CD4-positive, alpha-beta T cell treated with Interleukin-21 for 1 hour (primary cell): ENCODE measurements at places on chromosomes 12 and 14.

DNA sequence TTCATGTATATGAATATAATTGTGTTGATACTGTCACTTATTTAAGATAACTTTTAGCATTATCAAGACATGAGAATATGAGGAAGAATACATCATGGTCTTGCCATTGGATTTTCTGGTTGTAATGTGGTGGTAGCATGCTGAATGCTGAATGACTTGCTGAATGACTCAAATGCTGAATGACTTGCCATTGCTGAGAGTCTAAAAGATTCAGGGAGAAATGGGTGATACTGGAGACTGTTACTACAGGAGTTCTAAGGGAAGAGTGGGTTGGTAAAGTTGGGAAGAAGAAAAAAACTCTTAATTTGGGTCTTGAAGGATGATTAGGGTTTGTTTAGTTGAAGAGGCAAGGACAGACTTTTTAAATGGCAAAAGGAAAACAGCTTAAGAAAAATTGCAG is 72.1 kb upstream of the MANSC4 start:
- no peak for DNase-seq

GRCh38 chr12:114508529-114509129 is 102.7 kb upstream of the TBX5 start:
- peak; percentile 61 for DNase-seq

DNA sequence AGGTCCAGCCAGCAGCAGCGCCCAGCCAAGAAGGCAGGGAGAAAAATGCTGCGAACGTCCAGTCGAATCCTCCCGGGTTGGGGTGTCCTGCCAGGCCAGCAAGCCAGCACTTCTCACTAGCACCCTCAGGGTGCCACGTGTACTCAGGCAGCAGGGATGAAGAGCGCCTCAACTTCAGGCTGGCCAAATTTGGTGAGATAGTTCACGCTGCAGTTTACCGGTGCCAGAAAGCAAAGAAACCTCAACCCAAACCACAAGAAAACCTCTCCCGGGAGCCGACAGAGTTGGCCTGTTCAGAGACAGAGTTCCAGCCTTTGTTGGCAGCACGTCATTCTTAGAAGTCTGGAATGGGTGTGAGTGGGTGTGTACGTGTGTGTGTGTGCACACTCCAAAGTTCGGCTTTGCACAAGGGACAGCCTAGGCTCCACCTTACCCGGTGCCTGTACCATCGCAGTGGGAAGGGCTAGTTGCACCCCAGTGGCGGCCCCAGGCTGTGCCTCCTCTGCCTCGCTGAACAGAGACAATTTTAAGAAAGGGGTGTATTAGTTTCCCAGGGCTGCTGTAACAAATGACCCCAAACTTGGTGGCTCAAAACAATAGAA is 42.1 kb downstream of the ELK3 start:
- DNase-seq: peak; percentile 60

DNA sequence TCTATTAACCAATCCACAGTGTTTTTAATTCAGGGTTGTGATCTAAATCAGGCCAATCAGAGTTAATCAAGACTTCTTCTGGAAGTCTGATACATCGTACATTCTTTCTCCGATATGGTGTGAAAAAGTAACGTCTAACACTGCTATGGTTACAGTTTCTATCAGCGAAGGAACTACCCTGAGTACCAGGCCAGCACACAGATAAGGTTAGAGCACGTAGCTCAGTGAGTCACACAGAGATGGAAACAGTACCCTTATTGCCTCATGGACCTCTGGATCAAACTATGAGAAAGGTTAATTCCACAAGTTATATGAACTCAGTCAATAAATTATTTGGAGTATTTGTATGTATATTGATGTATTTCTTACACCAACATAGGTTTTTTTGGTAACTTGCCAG is 3.3 kb downstream of the OR6C68 start:
- no peak for DNase-seq

DNA sequence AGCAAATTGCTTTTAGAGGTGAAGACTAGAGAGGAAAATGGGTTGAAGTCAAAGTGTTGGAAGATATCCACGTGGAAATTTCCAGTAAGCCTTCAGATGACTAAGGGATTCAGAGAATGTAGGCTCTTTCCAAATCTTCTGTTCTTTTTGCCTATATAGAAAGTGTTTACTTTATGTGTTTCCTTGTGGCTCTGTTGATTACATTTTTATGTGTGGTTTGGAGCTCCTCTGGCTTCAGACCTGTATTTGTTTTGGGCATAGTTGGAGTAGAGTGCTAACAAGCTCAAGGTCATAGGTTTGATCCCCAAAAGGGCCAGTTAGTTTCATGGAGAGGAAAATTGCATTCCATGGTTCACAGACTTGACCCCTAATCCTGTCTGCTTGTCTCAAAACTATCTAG is 91.9 kb downstream of the IGF1 start:
- no peak for DNase-seq

DNA sequence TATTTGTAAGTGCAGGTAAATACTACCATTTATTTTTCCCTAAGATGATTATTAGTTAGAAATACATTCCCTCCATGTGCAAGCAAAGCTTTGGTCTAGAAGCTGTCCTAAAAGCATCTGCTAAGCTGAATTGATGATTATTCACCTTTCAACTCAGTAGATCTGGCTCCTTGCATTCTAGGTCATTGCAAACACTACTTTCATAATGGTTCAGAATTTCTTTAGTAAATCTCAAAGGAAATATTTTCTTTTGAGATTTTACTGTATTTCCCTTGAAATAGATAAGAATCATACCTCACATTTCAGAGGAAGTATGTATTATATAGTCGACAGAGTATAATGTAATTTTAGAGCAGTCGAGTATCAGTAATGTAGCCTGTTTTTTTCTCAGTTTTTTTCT is 2.4 kb downstream of the ETNK1 start:
- no peak for DNase-seq

DNA sequence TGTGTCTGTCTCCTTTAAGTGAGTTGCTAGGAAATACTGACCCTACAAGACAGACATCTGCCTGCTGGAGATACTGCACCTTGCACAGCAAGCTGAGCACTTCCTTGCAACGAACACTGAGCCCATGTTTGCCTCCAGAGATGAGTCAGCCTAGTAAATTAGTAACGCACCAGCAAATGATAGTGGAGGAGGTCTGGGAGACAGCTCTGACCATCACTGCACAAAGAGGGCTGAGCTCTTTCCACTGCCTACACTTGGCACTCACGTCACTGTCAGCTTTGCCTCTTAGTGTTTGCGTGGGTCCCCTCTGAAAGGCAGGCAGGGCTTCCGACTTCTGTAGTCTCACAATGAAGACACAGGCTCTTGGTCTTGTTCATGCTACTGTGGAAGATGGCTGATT is 109.0 kb downstream of the APAF1 start:
- no peak for DNase-seq

GRCh38 chr14:64159588-64159987 is 134.6 kb downstream of the ESR2 start:
- no peak for DNase-seq

DNA sequence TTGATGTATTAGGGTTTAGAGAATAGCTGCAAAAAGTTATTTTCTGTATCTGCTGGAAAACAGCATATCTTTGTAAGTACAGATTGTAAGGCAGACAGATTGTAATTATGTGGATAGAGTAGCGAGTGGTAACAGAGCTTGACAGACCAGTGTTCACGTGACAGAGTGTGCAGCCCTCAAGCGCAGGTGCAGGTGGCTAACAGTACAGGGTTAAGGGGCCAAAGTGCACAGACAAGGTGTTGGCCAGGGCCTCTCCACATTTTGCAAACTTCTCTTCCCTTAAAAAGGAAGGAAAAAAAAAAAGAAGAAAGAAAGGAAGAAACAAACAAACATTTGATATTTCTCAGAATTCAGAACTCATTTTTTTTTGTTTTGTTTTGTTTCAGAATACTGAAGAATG is 25.2 kb upstream of the KLHL42 start:
- DNase-seq: no peak

GRCh38 chr14:101355284-101355683 is 206.0 kb upstream of the DIO3 start:
- no peak for DNase-seq

GRCh38 chr12:63900922-63901793 is 56.7 kb downstream of the SRGAP1 start:
- DNase-seq: no peak

DNA sequence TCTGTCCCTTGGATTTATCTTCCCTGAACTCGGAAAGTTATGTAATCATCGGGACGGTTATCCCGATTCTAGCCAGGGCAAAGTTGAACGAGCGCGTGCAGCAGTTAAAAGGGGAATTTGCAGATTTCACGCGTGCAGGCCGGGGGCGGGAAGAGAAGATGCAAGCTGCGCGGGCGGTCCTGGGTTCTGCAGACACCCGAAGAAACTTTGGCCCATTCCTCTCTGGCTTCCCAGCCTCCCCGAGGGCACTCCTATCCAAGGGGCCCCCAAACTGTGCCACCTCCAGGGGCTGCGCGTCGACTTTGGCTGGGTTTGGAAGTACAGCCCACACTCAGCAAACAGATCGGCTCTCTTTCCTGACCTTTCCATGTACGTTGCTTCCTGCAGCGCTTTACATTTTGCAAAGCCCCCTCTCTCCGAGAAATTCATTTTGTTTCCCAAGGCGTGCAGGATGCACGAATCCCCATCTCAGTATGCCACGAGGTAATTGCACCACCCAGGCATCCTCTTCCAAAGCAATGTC is 941 bp upstream of the PPP1CC start:
- no peak for DNase-seq

- DNase-seq: no peak
Observed at GRCh38 chr14:65486863-65487262, 74.3 kb downstream of the FUT8 start.

DNA sequence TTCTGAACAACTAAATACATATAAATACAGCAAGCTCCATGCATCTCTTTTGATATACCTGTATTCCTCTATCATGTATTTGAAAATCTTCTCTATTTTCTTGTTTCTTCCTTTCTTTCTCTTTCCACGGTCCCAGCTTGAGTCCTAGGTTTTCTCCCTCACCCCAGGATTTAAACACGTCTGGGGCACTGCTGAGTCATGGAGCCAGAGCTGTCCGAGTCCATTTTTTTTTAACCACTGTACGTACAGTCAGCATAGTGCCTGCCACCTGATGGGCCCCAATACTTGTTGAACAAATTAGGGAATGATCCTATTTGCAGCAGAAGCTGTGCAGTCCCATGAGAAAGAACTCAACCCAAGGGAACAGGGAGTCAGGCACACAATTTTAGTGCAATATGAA is 158.1 kb downstream of the ATP23 start:
- no peak for DNase-seq

- DNase-seq: no peak
Observed at GRCh38 chr12:24904871-24905270, 44.0 kb downstream of the BCAT1 start.

- peak; percentile 7 for DNase-seq
Observed at GRCh38 chr12:50589650-50590435, 85.1 kb downstream of the DIP2B start.

DNA sequence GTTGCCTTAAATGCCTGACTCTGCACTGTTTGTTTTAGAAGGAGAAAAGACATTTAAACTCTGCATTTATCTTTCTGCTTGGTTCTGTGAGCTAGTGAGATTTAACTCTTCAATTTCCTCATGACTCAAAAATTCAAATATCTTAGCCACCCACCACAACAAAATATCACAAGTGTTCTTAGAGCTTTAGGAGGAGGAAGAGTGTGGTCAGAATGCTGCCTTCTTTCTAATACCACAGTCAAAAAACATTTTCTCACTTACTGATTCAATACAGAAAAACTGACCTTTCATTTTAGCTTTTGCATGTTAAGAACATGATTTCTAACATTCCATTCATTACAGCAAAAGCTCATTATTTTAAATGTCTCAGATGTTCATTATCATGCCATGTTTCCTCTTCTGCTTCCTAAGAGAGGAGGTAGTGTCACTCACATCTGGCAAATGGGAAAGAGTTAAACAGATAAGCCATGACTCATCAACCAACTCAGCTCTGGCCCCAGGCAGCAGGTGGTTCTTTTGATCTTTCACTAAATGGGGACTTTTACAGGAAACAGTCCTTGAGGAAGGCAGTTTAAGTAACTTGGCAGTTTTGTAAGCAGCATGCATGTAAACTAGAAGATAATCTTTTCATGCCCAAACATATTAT is 56.4 kb upstream of the RNU6-8 start:
- peak; percentile 3 for DNase-seq

DNA sequence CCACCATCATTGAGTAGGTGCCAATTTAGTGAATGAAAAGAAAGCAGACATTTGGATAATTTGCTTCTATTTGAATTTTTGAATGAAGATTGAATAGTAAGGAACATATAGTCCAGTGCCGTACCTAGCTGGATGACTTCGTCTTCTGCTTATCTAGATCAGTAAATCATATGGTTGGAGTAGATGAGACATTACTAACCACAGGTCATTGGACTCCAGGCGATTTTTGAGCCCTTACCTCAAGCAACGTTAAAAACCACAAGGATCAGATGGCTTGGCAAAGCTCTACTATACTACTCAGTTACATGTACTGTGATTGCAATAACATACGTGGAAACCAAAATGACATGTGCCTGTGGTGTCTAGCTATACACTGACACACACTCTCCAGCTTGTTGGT is 1.7 kb upstream of the SPATS2 start:
- no peak for DNase-seq

DNA sequence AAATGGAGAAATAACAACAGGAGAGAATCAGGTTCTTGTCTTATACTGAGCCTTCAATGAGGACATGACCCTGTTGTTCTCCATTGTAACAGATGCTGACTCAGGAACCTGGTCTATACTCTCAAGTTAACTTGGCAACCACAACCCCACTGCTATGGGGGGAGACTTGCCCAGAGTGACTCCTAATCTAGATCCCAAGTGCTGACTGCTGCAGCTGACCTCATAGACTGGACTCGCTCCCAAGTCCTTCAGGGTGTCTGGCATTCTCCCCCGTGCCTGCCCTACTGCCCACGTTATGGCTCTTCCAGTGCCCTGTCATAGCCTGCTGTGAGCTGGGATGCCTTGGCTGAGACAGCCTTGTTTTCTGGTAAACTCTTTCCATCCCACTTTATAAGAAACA is 37.1 kb downstream of the NID2 start:
- DNase-seq: no peak

DNA sequence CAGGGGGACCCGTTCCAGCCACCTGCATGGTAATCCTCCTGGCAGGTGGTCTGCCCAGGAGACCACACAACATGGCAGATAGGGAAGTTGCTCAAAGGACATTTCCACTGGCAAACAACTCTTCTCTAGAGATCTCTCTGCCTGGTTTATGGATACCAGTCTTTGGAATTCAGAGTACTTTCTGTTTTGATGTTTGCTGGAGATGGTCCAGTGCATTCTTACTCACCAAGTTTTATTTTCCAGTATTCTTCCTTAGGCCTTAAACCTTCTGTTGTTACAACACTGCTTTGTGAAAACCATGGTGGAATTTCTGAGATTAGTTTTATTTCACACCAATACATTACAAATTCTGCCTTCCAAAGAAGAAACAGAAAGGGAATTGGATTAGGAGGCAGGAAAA is 428.3 kb downstream of the FUT8 start:
- no peak for DNase-seq

DNA sequence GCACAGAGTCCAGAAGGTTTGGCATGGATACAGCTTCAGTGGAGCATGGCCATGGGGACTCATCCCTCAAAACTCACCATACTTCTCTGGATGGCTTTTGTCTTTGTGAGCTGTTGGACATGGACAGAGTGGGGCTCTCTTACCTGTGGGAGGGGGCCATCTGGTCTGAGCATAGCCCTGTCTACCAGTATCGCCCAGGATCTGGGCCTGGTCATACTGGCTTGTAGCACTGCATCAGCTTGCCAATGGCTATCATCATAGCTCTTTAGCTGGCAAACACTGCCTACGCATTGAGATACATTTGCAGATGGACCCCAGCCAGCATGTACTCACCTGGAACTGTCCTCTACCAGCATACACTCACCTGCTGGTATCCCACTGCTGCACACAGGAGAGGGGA is 975.2 kb upstream of the NOVA1 start:
- no peak for DNase-seq

- DNase-seq: no peak
Observed at GRCh38 chr14:65281991-65282895, 130.3 kb upstream of the FUT8 start.
